ENCODE measurements at places on chromosomes 6 and 20.

- peak; percentile 50 for DNase-seq
Measured at GRCh38 chr6:139250296-139251044, 41.3 kb downstream of the TXLNB start.

DNA sequence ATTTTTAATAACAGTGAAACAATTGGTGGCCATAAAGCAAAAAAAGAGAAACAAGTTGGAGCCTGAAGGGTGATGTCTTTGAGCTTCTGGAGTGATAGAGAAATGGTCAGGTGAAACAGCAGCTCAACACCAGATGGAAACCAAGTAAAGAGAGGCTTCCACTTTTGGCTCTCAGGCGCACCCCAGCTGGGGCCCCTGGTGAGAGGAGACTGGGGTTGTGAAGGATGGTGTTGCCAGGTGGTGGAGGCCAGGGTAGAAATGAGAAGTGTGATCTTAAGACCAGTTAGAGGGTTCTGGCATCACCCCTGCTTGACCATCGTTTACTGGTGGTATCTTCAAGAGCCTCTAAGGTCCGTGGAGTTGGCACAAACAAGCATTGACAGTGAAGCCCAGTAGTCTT is 126.0 kb upstream of the AKIRIN2 start:
- no peak for DNase-seq

DNA sequence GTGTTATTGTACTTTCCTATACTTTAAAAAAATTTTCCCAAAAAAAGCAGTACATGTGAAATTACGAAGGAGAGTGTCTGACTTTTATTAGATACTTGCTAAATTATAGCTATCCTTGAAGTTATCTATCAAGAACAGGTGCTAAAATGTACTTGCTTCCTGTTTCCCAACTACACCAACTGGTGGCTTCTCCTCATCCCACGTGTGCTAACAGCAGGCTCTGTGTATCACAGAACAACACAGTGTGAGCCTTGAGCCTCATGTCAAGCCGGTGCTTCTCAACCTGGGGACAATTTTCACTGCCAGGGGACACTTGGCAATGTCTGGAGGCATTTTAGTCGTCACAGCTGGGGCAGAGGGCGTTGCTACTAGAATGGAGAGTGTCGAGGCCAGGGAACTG is 36.2 kb upstream of the CDYL start:
- DNase-seq, result no peak

- no peak for DNase-seq
Measured at GRCh38 chr6:93927731-93928130, 508.4 kb upstream of the EPHA7 start.

DNA sequence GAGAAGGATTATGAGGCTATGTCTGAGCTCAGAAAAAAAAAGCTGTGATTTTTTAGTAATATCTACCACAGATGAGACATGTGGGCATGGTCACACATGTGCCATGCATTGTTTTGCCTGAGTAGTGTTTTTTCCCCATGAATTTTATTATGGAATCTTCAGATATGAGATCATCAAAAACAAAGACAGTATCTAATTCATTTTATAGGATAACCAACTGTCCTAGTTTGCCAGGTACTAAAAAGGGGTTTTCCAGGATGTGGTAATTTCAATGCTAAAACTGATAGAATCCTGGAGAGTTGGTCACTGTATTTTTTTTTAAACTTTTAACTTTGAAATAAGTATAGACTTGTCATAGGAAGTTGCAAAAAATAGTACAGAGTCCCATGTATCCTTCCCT is 127.4 kb upstream of the MAP3K7 start:
- no peak for DNase-seq

DNA sequence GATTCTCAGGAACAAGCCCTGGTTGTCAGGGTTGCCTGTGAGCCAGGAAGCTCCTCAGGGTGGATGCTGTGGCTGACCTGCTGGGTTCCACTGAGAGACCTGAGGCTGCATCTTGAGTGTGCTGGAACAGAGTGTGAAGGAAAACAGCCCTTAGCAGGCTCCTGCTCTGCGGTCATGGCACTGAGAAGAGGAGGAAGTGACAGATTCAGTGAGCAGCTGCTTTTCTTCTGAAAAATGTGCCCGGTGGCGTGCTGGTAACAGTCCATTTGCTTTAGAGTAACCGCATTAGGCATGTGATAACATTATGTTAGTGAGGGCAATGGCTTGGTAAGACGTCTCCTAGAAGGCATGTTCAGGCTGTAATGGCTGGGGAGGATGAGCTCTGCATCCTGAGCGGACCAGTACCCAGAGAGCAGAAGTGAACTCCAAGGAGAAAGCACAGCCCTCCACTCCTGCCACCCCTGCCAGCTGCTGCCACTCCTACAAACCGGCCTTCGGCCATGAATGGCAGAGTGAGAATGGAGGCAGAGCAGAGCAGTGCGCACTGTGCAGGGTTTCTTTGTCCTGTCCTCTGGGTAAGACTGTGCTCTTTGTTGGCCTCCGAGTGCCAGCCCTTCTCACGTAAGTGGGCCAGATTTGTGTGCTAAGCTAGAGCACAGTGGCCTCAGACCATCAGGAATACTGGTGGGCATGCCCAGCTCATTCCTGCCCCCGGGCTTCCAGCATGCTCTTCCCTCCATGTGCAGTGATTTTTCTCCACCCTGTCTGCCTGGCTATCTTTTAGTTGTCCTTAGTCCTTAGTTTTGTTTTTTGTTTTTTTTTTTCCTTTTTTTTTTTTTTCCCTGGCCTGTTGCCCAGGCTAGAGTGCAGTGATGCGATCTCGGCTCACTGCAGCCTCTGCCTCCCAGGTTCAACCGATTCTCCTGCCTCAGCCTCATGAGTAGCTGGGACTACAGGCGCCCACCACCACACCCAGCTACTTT is 98.1 kb upstream of the VSTM2L start:
- DNase-seq, result peak; percentile 9

- peak; percentile 28 for DNase-seq
Measured at GRCh38 chr6:132479131-132479530, 33.8 kb downstream of the STX7 start.

DNA sequence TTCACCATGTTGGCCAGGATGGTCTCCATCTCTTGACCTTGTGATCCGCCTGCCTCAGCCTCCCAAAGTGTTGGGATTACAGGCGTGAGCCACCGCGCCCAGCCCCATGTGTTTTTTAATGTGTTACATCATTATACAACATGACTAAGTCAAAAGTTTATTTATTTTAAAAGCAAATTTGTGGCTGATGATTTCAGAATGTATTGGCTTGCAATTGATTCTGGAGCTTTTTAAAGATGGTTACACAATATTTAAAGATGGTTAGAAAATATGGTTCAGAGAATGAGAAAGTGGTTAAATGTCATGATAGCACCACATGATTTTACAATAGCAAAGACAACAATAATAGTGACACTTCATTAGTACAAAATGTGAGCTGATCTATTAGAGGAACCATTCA is 80.5 kb downstream of the SASH1 start:
- no peak for DNase-seq

DNA sequence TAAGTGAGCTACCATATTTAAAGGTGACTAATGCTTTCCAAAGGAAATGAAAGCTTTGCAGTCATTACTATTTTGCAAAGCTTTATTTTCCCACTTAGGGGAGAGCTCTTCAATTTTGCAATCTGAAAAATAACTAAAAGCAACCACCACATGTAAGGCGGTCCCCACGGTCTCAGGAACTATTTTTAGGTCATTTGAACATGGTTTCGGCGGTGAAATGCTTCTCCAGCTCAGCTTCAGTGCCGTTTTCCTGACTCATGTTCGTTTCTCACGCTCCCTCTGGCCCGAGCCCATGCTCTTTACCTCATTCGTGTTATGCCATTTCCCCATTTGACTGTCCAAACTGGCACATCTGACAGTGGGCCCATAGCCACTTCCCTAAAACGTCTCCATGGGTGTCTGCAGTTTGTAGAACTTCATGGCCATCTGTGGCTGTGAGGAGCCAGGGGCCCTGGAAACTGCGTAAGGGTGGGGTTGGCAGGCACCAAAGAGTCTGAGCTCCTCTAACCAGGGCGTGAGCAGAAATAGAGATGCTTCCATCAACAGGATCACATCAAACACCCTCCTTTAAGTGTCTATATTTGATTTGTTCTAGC is 46.5 kb downstream of the ADTRP start:
- DNase-seq, result peak; percentile 65

DNA sequence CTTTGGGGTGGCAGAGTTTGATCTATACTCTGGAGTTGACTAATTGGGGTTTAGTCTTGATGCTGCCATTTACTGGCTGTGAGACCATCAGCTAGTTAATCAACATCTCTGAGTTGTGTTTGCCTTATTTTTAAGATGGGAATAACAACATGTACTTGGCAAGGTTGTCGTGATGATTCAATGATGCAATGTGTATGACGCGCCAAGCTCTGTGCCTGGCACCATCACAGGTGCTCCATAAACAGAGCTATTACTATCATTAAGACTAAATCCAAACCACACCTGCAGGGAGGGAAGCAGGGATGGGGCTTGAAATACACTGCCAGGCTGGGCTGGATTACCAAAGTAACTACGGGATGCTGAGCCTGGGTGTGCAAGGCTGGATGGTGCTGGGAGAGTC is 60.1 kb upstream of the E2F3 start:
- DNase-seq, result no peak

Data from fibroblast of villous mesenchyme (primary cell).